T-helper 2 cell treated with Interferon-gamma antibody and Interleukin-4, amounts not matched to agents 5 μg/mL and 100 μg/mL, for 36 hours (primary cell): ENCODE measurements at places on chromosomes 11 and 22.

GRCh38 chr22:37337204-37337943, 55.1 kb downstream of the CYTH4 start:
- DNase-seq, result no peak

DNA sequence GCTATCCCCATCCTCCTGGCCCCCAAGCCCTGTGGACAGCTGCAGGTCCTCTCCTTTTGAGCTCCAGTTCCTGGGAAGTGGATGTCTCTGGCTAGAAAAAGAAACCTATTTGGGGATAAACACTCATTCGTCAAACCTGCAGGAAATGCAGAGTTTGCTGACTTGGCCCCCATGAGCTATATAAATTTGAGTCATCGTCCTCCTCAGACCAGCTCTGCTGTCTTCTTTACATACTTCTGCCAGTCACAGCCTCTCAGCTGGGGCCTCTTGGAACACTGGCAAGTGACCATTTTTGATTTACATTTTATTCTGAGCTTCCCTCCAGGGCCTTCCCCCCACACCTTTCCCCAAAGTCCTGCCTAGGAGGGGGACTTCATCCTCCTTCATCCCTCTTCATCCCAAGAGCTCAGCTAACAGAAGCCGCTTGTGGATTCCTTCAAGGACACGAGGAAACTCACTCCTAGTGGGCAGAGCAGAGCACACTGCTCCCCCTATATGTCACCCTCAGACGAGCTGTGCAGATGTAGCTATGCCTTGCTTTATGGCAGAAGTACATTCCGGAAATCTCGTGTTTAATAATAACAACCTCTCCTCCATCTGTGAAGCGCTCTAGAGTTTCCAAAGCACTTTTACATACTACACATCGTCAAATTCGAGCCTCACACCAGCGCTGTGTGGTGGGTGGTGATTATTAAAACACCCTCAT, 131.8 kb downstream of the FEZ1 start:
- no peak for DNase-seq

DNA sequence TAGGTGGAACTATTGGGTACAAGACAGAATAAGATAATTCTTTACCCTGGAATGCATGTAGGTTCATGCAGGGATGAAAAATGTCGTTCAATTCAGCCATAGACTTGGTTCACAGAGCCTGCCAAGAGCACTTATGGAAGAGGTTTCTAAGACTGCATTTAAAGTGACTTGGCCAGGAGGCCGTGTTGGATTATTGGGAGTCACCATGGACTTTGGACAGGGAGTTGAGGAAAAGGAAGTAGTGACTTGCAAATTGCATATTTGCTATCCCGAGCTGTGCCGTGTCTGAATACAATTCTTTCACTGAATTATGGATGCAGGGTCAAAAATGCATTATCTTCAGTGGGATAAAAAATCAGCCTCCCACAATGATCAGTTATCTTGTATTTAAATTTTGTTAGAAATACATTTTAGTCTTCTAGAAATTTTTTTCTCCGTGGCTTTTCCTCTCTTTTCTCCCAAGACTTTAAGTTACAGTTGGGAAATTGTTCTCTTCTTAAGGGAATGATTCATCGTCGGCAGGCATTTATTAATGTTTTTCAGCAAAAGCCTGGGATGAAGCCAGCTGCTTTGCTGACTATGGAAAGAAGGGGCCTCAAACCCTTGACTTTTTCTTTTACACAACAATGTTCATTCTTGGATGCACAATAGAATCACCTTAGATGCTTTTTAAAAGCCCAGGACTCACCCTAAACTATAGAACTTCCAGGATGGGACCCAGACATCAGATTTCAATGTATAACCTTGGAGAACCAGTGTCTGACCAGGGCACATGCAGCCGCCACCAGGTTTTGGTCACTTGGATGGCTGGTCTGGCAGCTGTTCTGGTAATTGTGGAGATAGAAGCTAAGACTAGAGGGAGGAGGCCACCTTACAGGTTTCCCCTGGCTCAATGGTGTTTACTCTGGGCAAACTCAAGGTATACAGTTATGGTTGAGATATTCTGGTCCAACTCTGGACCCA, 70.8 kb downstream of the FAT3 start:
- DNase-seq, result no peak

DNA sequence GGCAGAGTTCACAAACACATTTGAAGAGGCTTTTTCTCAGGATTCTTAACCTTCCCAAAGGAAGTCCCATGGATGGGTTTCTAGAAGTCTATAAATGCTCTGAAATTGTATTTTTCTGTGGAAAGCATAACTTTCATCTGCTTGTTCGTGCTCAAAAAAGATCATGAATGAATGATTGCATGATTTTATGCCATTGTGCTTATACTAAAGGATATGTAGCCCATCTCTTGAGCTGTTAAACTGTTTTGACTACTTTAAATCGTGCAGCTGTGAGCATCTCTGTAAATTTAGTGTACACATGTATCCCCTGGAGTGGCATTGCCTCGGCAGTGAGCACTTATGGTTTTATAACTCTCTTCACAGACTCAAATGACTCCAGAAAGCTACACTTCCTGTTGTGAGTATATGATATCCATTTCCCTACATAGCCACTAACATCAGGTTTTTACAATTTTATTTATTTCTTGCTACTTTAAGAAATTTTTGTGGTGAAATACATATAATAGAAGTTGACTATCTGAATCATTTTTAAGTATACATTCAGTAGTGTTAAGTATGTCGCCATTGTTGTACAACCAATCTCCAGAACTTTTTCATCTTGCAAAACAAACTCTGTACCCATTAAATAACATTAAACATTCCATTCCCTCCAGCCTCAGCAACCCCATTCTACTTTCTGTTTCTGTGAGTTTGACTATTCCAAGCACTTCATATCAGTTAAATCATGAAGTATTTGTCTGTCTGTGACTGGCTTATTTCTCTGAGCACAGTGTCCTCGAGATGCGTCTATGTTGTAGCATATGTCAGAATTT, 8.0 kb downstream of the NEAT1 start:
- no peak for DNase-seq

GRCh38 chr11:71370020-71370747, 78.0 kb downstream of the DHCR7 start:
- DNase-seq, result no peak

GRCh38 chr22:39349506-39349966, 255 bp upstream of the SYNGR1 start:
- DNase-seq, result no peak

GRCh38 chr22:27844256-27844655, 42.7 kb upstream of the MN1 start:
- no peak for DNase-seq

DNA sequence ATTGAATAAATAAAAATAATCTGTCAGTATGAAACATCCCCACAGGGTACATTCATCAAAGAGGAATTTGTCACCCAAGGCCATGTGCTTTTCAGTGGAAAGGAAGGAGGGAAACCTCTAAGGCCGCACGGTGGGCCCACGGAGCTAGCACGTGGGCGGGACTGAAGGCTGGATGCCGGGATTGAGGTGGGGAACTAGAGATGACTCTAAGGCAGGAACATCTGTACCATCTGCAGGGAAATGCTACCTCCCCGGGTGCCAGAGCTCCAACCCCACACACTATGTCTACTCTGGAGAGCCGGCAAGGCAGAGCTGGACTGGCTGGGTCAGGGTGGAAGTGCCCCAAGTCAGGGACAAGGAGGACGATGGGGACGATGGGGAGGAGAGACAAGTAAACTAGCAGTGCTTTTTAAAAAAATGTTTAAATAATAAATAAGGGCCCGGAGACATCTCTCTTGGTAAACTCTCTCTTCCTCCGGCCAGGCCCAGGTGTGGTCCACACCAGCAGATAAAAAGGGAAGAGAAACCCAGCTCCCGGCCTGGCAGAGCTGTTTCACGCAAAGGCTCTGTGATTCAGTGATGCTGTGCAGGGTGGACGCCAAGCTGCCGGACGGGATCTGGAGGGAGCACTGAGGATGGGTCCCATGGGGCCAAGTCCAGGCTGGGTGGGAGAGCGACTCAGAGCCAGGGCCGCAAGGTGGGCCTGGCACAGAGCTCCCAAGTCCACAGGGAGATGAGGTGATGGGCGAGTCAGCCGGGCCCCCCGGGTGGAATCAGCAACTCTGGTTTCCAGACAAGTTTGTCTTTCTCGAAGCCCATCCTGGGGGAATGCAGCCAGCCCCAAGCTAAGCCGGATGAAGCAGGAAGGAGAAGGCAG, 5.8 kb downstream of the LIF start:
- no peak for DNase-seq

DNA sequence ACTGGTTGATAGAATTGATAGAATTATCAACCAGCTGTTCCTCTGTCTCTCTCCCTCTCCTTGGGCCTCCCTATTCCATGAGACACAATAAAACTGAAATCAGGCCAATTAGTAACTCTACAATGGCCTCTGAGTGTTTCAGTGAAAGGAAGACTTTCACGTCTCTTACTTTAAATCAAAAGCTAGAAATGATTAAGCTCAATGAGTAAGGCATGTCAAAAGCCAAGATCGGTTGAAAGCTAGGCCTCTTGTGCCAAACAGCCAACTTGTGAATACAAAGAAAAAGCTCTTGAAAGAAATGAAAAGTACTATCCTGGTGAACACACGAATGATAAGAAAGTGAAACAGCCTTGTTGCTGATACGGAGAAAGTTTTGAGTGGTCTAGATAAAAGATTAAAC, 16.6 kb downstream of the PIH1D2 start:
- DNase-seq, result peak; percentile 29

DNA sequence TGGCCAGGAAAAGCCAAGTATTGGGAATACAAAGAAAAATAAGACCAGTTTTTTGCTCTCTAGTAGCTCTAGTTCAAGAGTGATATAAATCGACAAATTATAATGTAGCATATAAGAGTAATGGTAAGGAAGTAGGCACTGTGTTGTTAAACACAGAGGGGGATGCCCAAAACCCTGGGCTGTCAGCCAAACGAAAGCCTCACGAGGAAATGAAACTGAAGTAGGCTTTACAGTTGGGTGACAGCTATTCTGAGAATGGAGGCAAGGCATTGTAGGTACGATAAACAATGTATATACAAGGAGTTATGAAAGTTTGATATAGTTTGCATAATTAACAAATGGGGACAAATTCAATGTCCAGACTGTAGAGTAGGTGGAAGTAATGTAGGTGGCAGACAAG, 176.4 kb downstream of the FAM181B start:
- no peak for DNase-seq

DNA sequence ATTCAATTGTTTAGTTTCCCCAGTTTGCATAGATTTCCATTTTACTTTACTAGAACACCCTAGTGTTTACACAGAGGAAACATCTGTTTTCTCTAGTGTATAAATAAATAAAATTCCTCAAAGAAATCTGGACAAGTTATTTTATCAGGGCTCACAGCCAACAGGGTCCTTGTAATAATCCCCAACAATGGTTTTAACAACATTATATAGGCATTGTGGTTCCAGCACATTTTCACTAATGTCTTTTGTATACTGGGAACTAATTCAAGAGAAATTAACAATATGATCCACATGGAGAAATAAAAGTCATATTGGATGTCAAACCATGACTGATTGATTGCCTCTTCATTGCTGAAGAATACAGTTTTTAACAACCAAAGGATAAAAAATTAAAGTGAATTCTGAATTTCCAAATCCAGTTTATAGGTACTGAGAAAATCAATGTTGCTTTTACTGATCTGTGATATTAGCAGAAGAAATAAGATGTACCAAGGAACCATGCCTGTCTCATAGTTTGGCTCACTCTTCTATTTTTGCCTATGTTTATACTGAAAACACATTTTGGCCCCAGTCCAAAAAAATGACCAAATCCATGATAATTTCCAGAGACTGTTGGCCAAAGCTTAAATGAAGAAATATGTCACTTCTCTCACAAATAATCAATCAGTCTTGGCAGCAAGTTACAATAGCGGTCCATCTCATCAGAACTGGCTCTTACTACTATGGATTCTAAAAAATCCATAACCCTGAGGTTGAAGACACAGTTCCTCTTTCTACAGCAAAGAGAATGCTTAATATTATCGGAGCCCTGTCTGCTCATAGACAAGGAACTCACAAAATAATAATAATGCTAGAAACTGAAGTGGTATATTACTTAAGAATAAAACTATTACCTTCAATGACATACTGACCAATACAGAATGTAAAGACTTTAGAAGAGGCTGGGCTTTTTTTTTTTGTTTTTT, 1.4 kb upstream of the MS4A13 start:
- no peak for DNase-seq

- DNase-seq, result no peak
Observed at GRCh38 chr22:46849101-46849500, 86.7 kb downstream of the TBC1D22A start.

DNA sequence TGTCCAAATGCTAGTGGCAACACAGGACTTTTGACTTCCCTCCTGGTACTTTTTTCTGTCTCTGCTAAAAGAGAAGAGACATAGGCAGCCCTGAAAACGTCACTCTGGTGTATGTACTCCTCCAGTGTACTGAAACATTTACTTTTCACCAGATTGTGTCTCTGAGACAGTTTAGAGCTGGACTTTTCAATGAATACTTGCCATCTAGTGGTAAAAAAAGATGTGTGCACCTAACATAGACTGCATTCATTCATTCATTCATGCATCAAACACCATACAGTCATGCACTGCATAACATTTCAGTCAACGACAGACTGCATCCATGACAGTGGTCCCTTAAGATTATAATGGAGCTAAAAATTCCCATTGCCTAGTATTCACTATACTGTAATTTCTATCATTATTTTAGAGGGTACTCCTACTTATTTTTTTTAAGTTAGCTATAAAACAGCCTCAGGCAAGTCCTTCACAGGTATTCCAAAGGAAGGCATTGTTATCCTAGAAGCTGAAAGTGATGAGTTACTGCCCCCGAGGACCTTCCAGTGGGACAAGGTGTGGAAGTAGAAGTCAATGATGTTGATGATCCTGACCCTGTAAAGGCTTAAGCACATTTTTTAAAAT, 186.2 kb downstream of the SPON1 start:
- no peak for DNase-seq

- no peak for DNase-seq
Observed at GRCh38 chr11:94507485-94507884, 4.8 kb upstream of the C11orf97 start.

- DNase-seq, result no peak
Observed at GRCh38 chr11:88695689-88696414, 358.3 kb upstream of the CTSC start.

GRCh38 chr11:123479048-123479837, 49.2 kb downstream of the GRAMD1B start:
- DNase-seq, result no peak

- no peak for DNase-seq
Observed at GRCh38 chr11:114064216-114064615, 4.7 kb downstream of the ZBTB16 start.

DNA sequence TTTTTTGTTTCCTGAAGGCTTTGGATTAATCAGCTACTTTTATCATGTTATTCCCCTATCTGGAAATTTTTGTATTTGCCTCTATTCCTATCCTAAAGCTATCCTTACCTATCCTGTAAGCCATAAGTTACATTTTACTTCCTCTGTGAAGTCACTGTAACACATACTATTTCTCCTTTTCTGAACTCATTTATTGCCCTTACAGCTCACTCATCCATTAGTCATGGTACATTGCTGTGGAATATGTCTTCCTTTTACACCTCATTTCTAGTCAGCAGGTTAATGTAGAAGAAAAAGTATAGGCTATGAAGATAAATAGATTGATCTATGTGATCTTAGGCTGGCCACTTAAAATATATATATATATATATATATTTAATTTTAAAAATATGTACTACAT, 28.0 kb downstream of the SWAP70 start:
- DNase-seq, result no peak

- no peak for DNase-seq
Observed at GRCh38 chr11:134535029-134536025, 123.3 kb upstream of the B3GAT1 start.

- DNase-seq, result no peak
Observed at GRCh38 chr22:23495614-23496444, 84.3 kb downstream of the IGLL1 start.
